ENCODE measurements at places on chromosomes 3 and 15. TPM values are rescaled to one million over a fixed set of nuclear protein-coding genes. Genes with fewer than 3 reads are reported as not detected.

IL16 gene
- 18.5 TPM for total RNA-seq

GRCh38 chr3:175426805-175427204 lies 567.7 kb downstream of the NAALADL2 start:
- DNase-seq: no peak

GRCh38 chr3:46318207-46318927 lies 35.5 kb upstream of the CCR2 start:
- DNase-seq: no peak

CFAP91 gene
- total RNA-seq: 5.8 TPM

GRCh38 chr3:14337828-14338227 lies 64.6 kb upstream of the SLC6A6 start:
- no peak for DNase-seq

DNA sequence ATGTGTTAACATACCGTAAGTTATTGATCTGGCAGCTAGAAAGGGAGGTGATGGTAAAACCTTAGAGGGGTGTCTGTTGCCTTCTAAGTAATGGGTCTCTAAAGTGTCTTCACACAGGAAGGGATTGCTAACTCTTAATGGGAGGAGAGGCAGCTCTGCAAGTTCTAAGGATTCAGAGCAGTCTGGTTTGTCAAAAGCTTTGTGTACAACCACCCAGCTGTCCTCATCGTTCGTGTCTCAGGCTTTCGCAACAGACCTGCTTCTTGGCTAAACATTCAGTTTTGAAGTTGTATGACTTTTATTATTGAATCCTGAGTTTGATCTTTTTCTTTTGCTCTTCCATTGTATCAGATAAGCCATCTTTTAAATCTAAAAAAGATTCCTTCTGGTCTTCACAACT lies 404.9 kb downstream of the SQOR start:
- DNase-seq: no peak

All from ureter (tissue), 1 donor.